ENCODE measurements at places on chromosomes 7 and 10.

- DNase-seq: no peak
Measured at GRCh38 chr10:30556189-30556588, 73.4 kb downstream of the LYZL2 start.

- no peak for DNase-seq
Measured at GRCh38 chr10:130762491-130762890, 549.0 kb downstream of the TCERG1L start.

DNA sequence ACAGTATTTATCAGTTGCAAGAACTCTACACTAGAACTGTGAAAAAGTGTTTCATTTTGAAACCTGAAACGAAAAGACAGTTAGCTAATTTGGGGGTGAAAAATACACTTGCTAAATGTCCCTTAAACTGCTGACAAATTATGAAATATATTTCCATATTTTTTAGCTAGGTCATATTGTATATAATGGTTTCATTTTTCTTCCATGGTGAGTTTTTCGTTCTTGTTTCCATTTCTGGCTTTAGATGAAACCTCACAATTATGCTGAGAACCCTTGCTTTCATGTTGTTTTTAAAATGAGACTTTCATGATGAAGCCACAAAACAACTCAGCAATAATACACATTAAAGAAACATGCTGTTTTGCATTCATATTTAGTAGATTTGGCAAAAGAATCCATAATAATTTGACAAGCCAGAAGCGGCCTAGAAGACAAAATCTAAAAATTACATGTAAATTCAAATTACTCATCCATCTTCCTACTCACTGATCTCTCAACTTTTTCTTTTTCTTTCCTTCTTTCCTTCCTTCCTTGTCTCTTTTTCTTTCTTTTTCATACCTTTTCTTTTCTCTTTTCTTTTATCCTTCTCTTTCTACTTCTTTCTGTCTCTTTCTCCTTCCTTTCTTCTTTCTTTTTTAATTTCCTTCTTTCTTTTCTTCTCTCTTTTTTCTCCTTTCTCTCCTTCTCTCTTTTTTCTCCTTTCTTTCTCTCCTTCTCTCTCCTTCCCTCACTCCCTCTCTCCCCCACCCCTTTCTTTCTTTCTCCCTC is 46.5 kb upstream of the ITGB8 start:
- DNase-seq: no peak

DNA sequence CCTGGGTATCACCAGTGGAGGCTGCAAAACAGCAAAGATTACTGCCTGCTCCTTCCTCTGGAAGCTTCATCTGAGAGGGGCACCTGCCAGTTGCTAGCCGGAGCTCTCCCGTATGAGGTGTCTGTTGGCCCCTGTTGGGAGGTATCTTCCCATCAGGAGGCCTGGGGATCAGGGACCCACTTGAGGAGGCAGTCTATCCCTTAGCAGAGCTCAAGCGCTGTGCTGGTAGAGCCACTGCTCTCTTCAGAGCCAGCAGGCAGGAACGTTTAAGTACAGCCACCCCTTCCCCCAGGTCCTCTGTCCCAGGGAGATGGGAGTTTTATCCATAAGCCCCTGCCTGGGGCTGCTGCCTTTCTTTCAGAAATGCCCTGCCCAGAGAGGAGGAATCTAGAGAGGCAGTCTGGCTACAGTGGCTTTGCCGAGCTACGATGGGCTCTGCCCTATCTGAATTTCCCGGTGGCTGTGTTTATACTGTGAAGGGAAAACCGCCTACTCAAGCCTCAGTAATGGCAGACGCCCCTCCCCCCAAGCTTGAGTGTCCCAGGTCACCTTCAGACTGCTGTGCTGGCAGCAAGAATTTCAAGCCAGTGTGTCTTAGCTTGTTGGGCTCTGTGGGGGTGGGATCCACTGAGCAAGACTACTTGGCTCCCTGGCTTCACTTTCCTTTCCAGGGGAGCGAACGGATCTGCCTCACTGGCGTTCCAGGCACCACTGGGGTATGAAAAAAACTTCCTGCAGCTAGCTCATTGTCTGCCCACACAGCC is 19.6 kb downstream of the SEMA3E start:
- DNase-seq: no peak

- no peak for DNase-seq
Measured at GRCh38 chr7:156082048-156083040, 270.1 kb upstream of the SHH start.

DNA sequence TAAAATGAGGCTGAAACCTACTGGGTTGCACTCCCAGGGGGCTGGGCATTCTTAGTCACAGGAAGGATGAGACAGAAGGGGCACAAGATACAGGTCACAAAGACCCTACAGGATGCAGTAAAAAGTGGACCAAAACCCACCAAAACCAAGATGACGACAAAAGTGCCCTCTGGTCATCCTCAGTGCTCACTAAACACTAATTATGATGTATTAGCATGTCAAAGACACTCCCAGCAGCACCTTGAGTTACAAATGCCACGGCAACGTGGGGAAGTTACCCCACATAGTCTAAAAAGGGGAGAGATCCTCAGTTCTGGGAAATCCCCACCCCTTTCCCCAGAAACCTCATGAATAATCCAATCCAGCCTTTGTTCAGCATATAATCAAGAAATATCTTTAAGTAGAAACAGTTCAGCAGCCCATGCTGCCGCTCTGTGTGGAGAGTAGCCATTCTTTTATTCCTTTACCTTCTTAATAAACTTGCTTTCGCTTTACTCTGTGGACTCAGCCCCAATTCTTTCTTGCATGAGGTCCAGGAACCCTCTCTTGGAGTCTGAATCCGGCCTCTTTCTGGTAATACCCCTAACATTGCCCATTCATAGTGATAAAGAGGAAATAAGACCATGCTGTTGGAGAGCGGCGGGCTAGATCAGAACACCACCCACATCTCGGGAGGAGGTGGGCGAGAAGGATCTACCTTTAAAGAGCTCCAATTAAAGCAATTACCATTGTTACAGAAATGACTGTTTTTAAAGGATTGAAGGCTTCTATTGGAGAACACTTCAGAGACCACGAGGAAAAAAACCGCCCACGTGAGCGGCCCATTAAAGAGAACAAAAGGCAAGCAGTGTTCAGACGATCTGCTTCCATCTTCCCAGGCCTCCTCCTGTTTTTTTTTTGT is 170.9 kb downstream of the USP6NL start:
- no peak for DNase-seq

- no peak for DNase-seq
Measured at GRCh38 chr7:115260381-115260780, 338.5 kb downstream of the MDFIC start.

DNA sequence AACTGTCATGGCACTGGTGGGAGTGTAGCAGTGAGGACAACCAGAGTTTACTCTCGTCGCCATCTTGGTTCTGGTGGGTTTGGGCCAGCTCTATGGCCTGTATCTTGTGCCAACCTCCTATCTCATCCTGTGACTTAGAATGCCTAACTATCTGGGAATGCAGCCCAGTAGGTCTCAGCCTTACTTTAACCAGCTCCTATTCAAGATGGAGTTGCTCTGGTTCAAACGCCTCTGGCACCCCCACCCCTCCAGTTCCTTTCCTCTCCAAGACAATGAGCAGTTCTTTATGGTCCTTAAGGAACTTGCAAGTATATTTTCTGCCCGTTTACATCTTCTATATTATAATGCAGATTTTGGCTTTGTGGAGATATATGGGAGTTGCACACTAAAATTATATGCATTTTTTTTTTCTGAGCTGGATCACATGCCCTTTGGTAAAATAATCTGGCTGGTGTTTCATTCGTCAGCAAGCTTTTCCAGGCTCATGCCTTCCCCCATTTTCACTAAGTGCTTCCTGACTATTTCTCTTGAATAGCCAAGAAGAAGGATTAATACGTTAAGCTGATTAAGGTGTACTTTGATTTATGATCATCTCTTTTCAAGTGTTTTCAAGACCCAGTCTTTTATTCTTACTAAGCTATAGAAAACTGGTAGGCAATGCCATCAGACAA is 11.2 kb upstream of the WIPF3 start:
- DNase-seq: no peak

- no peak for DNase-seq
Measured at GRCh38 chr7:157482025-157482424, 145.2 kb downstream of the DNAJB6 start.

- DNase-seq: no peak
Measured at GRCh38 chr10:12566161-12567115, 217.1 kb downstream of the CAMK1D start.

DNA sequence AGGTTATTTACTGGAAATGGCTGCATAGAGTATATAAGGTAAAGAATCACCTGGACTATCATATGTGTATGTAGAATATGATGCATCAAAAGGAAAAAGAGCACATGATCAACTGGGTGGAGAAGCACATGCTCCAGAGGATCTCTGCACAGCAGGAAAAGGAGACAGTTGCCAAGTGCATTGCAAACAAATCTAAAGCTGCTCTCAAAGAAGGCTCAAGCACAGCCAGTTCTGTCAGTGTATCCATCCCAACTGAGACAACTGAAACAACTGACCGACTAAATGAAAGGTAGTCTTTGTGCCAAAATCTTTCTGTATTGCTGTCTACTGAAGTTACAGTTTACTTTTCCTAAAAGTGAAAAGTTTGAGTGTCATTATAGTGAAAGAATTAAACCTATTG is 83.2 kb upstream of the SGCE start:
- no peak for DNase-seq

GRCh38 chr10:35452171-35452570 is 115.9 kb downstream of the CCNY start:
- DNase-seq: no peak

DNA sequence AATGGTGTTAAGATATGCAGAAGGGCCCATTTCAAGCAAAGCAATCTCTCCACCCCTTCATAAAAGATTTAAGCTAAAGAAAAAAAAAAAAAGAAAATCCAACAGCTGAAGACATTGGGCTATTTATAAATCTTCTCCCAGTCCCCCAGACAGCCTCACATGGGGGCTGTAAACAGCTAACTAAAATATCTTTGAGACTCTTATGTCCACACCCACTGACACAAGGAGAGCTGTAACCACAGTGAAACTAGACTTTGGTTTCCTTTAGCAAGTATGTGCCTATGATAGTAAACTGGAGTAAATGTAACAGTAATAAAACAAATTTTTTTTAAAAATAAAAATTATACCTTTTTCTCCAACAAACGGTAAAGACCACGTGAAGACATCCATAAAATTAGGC is 28.6 kb downstream of the PPP3CB start:
- no peak for DNase-seq

- no peak for DNase-seq
Measured at GRCh38 chr7:128783143-128783861, 7.7 kb upstream of the OPN1SW start.

DNA sequence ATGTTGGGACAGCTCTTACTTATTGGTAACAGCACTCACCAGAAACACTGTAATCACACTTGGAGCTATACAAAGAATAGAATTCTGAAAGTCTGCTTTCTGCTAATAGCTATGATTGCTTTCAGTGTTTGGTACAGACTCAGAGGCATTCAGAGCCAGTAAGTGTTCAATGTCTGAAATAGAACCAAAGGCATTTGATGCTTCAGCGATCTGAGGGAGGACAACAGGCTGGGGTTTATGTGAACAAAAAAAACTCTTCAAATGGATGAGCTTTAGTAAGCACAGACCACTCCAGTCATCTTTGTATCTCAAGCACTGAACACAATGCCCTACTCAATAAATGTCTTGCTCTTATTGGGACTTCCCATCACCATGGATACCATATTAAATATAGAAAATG is 322.8 kb upstream of the GRM3 start:
- DNase-seq: no peak

GRCh38 chr7:38147005-38147404 is 31.0 kb upstream of the STARD3NL start:
- DNase-seq: no peak

DNA sequence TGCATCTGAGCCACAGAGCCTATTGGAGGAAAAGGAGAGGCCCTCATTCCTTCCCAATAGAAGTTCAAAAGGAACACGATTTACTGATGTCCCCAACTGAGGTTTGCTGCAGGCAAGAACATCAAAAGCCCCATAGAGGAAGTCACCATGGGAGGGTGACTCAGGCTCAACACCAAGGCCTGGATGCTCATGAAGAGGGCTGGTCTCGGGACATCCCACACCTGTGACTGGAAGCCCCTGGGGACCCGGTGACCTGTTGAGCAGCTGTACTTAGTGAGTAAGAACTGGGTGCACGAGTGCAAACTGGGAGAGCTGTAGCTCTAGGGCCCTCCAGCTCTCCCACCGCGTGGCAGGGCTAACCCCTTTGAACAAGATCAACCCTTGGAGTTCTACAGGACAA is 38.0 kb downstream of the CYTH3 start:
- DNase-seq: peak; percentile 42

DNA sequence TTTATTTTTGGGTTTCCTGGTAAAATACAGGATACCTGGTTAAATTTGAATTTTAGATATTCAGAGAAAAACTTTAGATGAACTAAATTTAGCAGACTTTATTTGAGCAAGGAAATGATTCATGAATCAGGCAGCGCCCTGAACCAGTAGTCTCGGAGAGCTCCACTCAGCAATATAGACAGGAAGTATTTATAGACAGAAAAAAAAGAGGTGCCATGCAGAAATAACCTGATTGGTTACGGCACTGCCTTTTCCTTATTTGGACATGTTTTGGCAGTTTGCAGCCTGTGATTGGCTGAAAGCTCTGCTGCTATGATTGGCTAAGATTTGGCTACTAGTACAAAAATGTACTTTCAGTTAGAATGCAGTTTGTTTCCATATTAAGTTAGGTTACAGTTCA is 198.3 kb upstream of the DKK1 start:
- DNase-seq: no peak

DNA sequence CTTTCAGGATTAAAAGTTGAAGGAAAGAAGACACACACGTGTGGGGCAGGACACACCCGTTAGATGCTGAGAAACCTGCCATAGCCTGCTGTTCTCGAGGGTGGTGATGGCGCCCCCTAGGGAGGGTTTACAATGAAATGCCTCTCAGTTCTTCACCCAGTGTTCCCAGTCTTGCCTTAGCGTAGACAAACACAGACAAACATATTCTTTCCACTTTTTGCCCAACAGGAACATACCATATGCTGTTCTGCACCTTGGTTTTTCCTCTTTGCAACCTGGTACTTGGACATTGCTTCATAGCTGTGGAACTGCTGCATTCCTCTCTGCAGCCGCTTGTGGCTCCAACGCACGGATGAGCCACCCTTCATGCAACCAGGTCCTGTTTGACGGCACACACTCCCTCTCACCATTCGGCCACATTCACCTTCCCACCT is 23.3 kb upstream of the HSPA12A start:
- DNase-seq: peak; percentile 56

GRCh38 chr10:103759100-103759781 is 96.1 kb downstream of the SH3PXD2A start:
- peak; percentile 19 for DNase-seq

- no peak for DNase-seq
Measured at GRCh38 chr10:103968441-103969391, 1.8 kb downstream of the SLK start.

DNA sequence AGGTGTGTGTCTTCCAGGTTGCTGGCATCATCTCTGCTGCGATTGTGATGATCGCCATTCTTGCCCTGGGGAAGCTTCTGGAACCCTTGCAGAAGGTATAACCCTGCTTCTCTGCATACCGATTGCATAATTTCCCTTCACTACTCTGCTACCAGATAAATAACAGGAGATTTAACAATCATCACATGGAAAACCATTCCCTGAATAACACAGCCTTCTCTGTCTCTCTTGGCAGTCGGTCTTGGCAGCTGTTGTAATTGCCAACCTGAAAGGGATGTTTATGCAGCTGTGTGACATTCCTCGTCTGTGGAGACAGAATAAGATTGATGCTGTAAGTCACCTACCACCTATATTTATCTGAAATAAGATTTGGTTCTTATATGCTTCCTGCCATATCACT is 33.8 kb downstream of the SLC26A4 start:
- no peak for DNase-seq
